Islet precursor cell (in vitro differentiated cells): ENCODE measurements at places on chromosomes 16 and 17.

DNA sequence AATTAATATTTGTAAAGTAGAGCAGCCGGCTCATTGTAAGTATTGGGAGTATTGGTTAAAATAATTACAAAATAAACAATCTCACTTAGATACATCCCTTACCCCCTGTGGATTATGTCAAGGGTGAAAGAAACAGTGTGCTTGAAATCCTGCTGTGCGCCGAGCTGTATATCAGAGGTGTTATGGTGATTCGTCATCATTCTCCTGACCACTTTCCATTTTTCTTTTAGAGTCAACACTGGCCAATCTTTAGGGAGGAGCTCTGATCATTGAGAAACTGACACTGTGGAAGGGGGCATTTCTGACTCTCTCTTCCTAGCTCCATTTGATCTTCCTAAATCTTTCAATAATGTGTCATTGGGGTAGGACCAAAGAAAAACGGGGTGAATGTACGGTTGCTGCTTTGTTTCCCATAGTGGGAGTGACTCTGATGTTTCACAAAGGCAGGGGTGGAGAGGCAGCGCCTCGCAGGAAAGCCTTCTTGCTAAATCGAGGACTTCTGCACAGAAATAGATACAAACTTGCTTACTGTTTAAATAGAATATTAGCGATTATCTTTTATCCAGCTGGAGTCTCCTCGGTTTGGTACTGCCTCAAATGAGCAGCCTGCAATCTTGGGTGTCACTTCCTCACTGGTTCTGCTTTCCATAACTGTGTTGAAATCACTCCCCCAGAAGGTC lies 123.4 kb downstream of the PRKCB start:
- peak; percentile 5 for DNase-seq

GRCh38 chr17:8117980-8118768 lies at the start of gene ALOXE3:
ALOXE3 (minus strand) TSS chr17:8118514; CDS start chr17:8117990, 524 bp downstream.
- peak; percentile 93 for DNase-seq

GRCh38 chr16:84291226-84291625 lies 3.5 kb upstream of the WFDC1 start:
- no peak for DNase-seq

DNA sequence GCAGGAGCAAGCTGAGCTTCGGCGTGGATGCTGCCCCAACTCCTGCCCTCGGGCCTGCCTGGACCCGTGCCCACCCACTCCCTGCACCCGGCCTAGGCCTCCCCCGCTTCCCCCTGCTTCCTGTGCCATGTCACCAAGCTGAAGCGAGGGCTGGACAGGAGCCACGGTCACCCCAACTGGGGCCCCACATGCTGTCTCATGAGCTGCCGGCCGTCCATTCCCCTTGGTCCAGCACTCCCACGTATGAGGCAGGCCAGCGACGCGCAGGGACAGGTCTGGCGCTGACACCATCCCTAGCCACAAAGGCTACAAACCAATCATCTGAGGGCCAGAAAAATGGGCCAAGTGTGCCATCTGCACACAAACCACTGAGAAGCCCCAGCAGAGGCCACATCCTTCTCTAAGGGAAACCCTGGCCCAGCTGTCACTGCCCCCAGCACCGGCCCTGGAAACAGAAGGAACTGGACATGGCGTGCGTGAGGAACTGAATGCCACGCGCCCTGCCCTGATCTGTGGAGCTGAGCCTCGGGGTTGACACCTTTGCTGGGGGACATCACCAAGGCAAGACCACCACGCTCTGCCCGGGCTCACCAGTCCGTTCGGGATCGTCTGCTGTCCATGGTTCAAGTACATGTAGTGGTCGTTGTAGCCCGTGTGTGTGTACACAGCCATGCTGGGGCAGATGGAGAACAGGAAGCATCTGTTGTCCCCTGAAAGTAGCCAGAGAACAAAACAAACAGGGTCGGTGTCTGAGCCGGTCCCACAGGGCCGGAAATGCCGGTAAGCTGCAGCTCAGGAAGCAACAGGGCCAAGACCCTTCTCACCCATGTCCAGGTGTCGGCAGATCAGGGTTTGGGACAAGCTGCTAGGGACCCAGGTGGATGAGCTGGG lies 22.2 kb downstream of the MEAK7 start:
- DNase-seq: peak; percentile 47

- DNase-seq: no peak
Observed at GRCh38 chr17:44258811-44259351, 9.1 kb downstream of the SLC4A1 start.

DNA sequence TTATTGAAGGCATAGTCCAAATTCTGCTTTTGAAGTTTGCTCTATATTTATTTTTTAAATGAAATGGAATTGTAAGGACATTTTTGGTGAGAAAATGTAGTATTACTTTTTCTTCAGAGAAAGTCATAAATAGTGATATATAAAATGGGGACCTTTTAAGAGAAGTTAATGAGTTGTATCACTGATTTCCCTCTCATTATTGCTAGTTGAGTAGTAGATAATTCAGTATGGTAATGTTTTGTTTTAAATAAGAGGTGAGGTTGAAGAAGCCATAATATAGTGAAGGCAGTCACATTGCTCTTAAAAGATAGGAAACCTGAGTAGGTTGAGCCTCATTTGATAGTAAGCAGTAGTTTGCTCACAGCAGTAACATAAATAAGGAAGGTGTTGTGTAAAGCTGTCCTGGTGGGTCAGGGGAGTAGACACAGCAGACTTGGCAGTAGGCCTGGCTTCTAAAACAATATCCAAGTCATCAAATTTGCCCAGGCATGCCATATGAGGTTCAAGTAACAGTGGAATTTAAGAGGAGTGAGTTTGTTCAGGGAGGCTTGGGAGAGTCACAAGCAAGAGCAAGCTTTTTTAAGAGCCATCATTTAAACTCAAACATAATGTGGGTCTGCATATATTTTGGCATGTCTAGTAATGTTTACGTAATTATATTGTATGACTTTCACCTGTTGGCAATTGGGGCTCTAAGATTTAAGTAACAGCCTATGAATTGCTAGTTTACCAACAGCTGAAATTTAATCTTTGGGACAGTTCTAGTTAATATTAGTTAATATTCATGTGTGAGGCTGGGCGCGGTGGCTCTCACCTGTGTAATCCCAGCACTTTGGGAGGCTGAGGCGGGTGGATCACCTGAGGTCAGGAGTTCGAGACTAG lies 6.5 kb downstream of the NFATC3 start:
- no peak for DNase-seq

DNA sequence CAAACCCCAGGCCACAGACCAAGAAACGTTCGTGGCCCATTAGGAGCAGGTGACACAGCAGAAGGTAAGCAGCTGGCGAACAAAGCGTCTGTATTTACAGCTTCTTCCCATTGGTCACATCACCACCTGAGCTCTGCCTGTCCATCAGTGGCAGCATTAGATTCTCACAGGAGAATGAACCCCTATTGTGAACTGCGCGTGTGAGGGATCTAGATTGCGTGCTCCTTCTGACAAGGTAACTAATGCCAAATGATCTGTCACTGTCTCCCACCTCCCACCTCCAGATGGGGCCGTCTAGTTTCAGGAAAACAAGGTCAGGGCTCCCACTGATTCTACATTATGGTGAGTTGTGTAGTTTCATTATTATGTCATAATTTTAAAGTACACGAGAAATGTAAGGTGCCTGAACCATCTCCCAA lies 186.3 kb downstream of the CPPED1 start:
- DNase-seq: no peak

GRCh38 chr16:23121024-23121423 lies 28.2 kb downstream of the USP31 start:
- no peak for DNase-seq

GRCh38 chr17:18967916-18968315 lies 16.0 kb downstream of the SLC5A10 start:
- DNase-seq: peak; percentile 88

- no peak for DNase-seq
Observed at GRCh38 chr17:73396431-73397277, 84.9 kb upstream of the CDC42EP4 start.

DNA sequence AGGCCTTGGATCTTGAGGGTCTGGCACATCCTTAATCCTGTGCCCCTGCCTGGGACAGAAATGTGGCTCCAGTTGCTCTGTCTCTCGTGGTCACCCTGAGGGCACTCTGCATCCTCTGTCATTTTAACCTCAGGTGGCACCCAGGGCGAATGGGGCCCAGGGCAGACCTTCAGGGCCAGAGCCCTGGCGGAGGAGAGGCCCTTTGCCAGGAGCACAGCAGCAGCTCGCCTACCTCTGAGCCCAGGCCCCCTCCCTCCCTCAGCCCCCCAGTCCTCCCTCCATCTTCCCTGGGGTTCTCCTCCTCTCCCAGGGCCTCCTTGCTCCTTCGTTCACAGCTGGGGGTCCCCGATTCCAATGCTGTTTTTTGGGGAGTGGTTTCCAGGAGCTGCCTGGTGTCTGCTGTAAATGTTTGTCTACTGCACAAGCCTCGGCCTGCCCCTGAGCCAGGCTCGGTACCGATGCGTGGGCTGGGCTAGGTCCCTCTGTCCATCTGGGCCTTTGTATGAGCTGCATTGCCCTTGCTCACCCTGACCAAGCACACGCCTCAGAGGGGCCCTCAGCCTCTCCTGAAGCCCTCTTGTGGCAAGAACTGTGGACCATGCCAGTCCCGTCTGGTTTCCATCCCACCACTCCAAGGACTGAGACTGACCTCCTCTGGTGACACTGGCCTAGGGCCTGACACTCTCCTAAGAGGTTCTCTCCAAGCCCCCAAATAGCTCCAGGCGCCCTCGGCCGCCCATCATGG lies 4.0 kb upstream of the ADGRG3 start:
- no peak for DNase-seq

DNA sequence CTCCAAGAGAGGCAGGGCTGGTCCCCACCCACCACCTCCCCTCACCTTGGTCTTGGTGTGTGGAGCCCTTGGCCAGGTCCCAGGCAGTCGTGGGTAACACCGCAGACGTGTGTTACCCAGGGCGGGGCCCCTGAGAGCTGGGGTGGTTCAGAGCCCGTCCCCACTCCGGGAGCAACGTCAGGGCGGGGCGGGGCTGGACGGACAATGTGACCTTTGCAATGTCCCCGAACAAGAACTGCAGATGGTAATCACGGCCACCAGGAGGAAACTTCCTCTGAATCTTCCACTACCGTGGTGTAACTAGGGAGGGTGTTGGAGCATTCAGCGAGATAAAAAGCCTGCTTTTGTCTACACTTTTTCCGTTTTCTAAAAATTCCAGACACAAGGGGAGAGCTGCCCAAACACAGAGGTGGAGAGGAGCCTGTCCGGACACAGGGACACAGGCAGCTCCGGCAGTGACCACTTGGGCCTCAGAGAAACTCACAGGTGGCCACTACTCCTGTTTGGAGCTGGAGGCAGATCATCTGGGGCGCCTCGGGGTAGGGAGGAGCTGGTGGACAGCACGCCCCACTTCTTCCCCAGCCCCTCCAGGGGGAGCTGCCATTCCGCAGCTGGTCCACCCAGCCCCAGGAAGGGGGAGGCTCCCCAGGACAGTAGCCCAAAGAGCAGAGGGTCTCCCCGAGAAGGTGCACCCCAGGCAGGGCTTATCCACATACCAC lies 14.2 kb upstream of the SLC38A10 start:
- DNase-seq: peak; percentile 91

DNA sequence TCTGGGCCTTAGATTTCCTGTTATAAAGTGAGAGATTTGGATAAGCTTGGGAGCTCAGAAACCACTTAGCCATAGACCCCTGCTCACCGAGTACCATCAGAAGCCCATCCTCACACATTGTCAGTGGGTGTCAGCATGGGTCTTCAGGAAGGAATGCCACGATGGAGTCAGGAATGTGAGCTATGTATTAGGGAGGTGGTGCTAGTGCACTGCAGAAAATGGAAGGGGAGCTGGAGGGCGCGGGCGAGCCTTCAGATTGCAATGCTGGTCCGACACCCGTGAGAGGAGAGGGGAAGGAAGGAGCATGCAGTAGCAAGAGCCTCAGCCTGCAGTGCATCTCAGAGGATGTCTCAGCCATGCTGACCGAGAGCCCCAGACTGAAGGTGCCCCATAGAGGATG lies 294.5 kb downstream of the FOXL1 start:
- DNase-seq: peak; percentile 78

DNA sequence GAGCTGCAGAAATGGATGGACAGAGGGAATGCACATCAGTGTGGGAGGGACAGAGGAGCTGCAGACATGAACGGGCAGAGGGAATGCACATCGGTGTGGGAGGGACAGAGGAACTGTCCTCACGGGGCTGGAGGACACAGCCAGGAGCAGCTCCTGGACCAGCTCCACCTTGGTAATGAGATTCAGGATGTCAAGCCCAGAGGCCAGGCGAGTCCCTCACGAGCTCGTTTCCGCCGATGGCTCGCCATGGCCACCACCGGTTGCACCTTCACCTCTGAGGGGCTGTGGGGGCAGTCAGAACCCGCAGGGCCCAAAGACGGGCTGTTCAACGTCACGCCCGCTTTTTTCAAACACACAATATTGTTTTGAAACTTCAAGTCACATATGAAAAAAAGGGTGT lies 56.2 kb downstream of the RPH3AL start:
- DNase-seq: no peak

DNA sequence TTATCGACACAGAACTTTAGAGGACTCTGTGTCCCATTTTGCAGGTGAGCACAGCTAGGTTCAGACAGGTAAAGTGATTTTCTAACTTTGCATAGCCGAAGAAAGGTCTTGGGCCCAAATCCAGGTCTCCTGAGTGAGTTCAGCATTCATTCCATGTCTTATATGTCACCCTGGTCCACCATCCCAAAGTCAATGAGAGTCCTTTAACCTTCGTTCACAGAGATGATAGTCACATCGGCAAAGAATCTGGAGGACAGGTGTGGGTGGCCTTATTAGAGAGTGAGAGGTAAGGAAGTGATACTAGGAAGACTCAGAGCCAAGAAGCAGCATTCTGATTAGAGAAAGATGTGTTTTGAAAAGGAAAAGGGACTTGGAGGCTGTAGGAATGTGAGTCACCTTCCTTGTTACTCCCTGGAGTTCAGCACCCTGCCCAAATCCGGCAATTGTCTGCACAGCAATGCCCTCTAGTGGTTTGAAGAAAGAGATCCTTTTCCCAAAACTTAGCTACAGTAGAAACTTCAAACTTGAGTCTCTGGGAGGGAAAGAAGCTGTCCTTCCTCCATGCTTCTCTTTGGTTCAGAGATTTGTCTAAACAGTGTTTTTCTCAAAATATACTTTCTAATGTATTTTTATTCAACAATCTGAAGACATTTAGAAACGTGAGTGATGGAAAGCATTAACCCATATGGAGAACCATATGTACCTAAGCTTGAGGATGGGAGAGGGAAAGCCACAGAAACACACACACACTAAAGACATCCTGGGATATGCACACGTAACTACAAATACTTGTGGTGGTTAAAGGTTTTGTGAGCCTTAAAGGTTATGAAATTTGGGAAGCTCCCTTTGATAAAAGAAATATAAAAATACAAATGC lies 96.4 kb upstream of the SHISA6 start:
- peak; percentile 83 for DNase-seq

GRCh38 chr17:34920676-34921075 lies 40.6 kb downstream of the CCT6B start:
- DNase-seq: no peak

- DNase-seq: no peak
Observed at GRCh38 chr16:85796152-85796551, 3.2 kb downstream of the EMC8 start.

- DNase-seq: peak; percentile 25
Observed at GRCh38 chr17:33811984-33812577, 443.0 kb upstream of the CCL2 start.

- no peak for DNase-seq
Observed at GRCh38 chr17:27318228-27318627, 24.3 kb downstream of the WSB1 start.

- DNase-seq: peak; percentile 42
Observed at GRCh38 chr17:65154770-65155589, 17.8 kb downstream of the RGS9 start.

GRCh38 chr17:56833057-56833808 lies 487 bp downstream of the C17orf67 start:
- DNase-seq: peak; percentile 85
